ENCODE measurements at places on chromosomes 7 and 10. TPM values are rescaled to one million over a fixed set of nuclear protein-coding genes. Genes with fewer than 3 reads are reported as not detected.
A peak's percentile ranks its signal among the peaks of the same experiment; 100 is the strongest.

DNA sequence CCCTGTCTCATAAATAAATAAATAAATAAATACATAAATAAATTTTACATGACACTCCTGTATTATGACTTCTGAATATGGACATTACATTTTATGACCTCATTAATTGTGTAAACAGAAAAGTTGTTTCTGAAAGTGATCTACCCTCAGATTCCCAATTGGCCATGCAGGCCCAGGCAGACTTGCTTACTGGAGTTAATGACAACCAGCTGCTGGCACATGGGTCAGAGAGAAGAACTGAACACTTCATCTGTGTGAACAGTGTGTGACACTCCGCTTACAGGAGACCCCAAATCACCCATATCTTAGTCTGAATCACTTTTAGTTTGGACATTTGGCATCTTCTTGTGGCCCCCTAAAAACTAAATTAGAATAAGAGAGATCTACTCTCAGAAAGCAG lies 31.4 kb downstream of the PARP12 start:
- H3K27ac ChIP-seq = no peak overlapping the region
- peaks cover 57% of the 10 kb centered on the region for H3K36me3 ChIP-seq
- H3K4me3 ChIP-seq = no peak overlapping the region
- H3K4me1 ChIP-seq = peaks cover 17% of the 10 kb centered on the region

- peaks cover 18% of the 10 kb centered on the region for H3K4me1 ChIP-seq
- H3K4me3 ChIP-seq = no peak overlapping the region
- no peak overlapping the region for H3K27ac ChIP-seq
Observed at GRCh38 chr7:45114926-45115325, 3.4 kb upstream of the TBRG4 start.

DNA sequence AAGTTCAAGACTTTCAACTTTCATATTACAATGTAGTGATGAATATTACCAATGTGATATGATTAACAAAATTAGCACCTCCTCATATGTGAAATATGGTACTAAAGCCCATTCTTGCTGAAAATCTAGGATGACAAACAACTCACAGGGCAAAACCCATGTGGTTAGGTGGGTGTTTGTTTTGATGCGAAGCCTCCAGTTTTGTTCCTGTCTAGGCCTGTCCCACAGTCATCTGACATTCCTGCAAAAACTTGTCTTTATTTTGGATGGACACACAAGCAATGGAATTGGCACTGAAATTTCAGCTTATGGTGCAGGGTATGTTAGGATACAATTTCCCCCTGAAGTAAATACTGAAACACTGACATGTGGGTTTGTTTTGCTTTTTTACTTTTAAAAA lies 95.3 kb downstream of the PARD3 start:
- H3K4me1 ChIP-seq = no peaks in the 10 kb centered on the region
- no peak overlapping the region for H3K27ac ChIP-seq
- peaks cover 2% of the 10 kb centered on the region for H3K27me3 ChIP-seq
- no peak overlapping the region for H3K4me3 ChIP-seq

DNA sequence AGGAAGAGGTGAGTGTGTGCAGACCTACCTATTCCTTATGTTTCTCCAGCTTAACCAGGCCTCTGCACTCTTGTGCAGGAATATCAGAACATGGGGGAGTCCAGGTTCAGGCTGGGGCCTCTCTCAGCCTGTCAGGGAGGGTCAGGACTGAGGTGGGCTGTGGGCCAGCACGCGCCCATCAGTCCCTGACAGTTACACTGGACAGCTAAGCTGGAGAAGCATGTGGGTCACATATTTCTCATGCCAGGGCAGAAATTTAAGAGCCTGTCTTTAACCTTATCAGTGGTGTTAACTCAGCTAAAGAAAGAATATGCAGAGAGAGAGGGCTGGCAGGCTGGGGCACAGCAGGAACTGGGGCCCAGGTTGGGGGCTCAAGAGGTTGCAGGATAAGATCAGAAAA lies 8.7 kb upstream of the POLD2 start:
- no peak overlapping the region for H3K27ac ChIP-seq
- no peak overlapping the region for H3K4me3 ChIP-seq
- DNase-seq = no peak
- H3K4me1 ChIP-seq = no peaks in the 10 kb centered on the region

GRCh38 chr10:128230401-128230800 lies 104.2 kb upstream of the MKI67 start:
- H3K4me1 ChIP-seq = no peaks in the 10 kb centered on the region
- DNase-seq = no peak
- no peak overlapping the region for H3K27ac ChIP-seq

DNA sequence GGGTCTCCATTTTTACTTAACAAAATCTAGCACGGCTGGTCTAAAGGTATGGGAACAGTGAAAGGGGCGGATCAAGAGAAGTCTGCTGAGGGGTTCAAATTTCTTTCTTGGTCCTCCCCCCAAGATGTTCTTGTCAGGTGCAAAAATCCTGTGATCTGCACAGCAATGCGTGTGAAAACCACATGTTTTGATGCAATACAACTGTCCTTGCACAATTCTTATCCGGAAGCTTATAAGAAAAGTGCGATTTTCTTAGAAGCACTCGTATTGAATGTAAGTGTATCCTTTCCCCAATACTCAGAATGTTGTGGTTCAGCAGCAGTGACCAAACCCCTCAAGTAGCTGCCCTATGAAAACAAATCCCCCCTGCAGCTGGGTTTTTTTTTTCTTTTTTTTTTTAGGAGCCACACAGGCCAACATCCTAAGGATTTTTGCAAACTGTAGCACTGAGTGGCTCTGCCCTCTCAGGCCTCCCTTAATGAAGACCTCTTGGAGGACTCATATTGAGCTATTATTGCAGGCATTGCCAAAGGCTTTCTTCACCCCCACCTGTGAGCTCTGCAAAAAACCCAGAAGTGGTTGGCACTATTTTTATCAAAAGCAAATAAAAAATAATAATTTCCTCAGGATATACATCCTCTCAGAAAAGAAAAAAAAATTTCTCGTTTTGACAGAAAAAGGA lies 151.9 kb upstream of the ITGB1 start:
- H3K27me3 ChIP-seq = no peaks in the 10 kb centered on the region
- H3K27ac ChIP-seq = no peak overlapping the region
- H3K36me3 ChIP-seq = no peaks in the 10 kb centered on the region
- H3K4me3 ChIP-seq = no peak overlapping the region
- no peak for DNase-seq

DNA sequence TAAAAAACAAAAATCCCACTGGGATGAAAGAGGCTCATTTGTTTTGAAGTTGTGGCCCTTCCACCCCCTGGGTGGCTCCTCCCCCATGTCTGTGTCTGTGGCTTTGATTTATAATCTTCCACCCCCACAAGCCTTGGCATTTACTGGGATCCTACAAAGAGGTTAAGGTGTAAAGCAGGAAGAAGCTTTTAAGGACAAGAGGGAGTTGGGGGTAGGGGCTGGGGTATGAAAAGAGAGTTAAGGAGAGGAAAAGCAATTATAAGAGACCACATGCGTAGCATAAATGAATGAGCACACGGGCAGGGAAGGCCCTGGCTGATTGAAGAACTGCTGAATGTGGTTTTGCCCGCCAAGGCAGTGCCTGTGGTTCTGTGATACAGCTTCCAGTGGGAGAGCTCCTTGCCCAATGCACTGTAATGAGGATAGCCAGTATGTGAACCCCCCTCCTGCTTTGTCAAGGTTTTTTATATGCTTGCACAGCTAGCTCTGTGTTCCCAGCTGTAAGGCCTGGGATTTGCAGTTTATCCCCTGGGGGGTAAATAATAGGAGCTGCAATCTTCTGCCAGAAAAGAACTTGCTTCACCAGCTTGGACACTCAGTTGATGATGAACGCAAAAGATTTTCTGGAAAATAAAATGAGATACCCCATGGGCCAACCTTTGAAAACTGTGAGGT lies 34.7 kb upstream of the KMT2E start:
- no peaks in the 10 kb centered on the region for H3K27me3 ChIP-seq
- H3K36me3 ChIP-seq = peaks cover 18% of the 10 kb centered on the region
- no peak overlapping the region for H3K4me3 ChIP-seq
- peaks cover 74% of the 10 kb centered on the region for H3K4me1 ChIP-seq
- DNase-seq = no peak
- H3K27ac ChIP-seq = peak overlapping the region; percentile 23

- peak overlapping the region; percentile 67 for H3K27ac ChIP-seq
- peaks cover 1% of the 10 kb centered on the region for H3K36me3 ChIP-seq
- H3K4me3 ChIP-seq = no peak overlapping the region
- DNase-seq = no peak
- peaks cover 56% of the 10 kb centered on the region for H3K4me1 ChIP-seq
Observed at GRCh38 chr10:79146611-79147130, 77.9 kb downstream of the ZMIZ1 start.

GRCh38 chr7:153840861-153841260 lies 211.3 kb upstream of the DPP6 start:
- no peaks in the 10 kb centered on the region for H3K36me3 ChIP-seq
- no peaks in the 10 kb centered on the region for H3K27me3 ChIP-seq
- H3K4me1 ChIP-seq = no peaks in the 10 kb centered on the region

GRCh38 chr7:143243614-143244013 lies 19.6 kb upstream of the GSTK1 start:
- DNase-seq = no peak
- peaks cover 11% of the 10 kb centered on the region for H3K36me3 ChIP-seq
- H3K27me3 ChIP-seq = no peaks in the 10 kb centered on the region
- H3K4me1 ChIP-seq = peaks cover 81% of the 10 kb centered on the region

DNA sequence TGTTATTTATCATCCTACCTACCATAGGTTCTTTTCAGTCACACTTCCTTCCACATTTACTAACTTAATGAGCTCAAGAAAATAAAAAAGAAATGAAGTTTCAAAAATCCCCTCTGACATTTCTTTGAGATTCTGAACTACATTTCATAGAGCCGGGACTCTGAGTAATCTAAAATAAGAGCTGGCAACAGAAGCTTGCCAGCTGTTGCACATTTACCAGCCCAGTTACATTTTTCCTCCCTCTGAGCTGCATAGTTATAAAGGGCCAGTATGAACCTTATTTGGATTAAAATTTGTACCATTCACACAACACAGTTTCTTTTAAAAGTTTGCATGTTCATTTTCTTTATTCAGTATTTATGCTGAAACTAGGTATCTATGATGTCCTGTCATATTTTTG lies 119.5 kb upstream of the CAV2 start:
- peaks cover 6% of the 10 kb centered on the region for H3K27me3 ChIP-seq
- DNase-seq = no peak
- no peak overlapping the region for H3K4me3 ChIP-seq
- no peaks in the 10 kb centered on the region for H3K36me3 ChIP-seq
- H3K4me1 ChIP-seq = no peaks in the 10 kb centered on the region

- H3K4me3 ChIP-seq = no peak overlapping the region
- H3K4me1 ChIP-seq = peaks cover 15% of the 10 kb centered on the region
- no peak for DNase-seq
- H3K36me3 ChIP-seq = no peaks in the 10 kb centered on the region
- H3K27ac ChIP-seq = peak overlapping the region; percentile 24
Observed at GRCh38 chr10:95963991-95964389, 56.2 kb downstream of the CC2D2B start.

GRCh38 chr7:123916240-123916724 lies 8.8 kb upstream of the SPAM1 start:
- no peaks in the 10 kb centered on the region for H3K36me3 ChIP-seq
- no peaks in the 10 kb centered on the region for H3K4me1 ChIP-seq
- peaks cover 2% of the 10 kb centered on the region for H3K27me3 ChIP-seq
- H3K27ac ChIP-seq = no peak overlapping the region

- H3K4me1 ChIP-seq = no peaks in the 10 kb centered on the region
- no peak overlapping the region for H3K27ac ChIP-seq
- H3K27me3 ChIP-seq = no peaks in the 10 kb centered on the region
- DNase-seq = no peak
- H3K36me3 ChIP-seq = no peaks in the 10 kb centered on the region
Observed at GRCh38 chr10:131556061-131556896, 244.8 kb upstream of the TCERG1L start.

DNA sequence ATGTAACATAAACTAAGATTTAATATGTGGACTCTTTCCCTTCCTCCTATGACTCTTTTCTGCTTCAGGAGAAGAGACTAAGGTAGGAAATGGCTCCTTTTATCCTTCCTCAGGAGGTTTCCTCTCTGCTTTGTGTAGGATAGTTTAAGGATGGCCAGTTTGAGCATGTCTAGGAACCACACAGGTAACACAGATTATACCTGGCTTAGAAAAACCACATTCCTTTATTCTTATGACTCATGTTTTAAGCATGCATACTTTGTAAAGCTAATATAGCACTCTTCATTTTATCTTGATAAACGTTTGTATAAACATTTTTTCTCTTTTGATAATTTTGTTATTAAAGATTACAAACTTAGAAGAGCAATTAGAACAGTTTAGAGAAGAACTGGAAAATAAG lies 57.8 kb downstream of the CYP51A1 start:
- DNase-seq = no peak
- peaks cover 19% of the 10 kb centered on the region for H3K36me3 ChIP-seq
- no peaks in the 10 kb centered on the region for H3K4me1 ChIP-seq
- no peak overlapping the region for H3K27ac ChIP-seq
- H3K4me3 ChIP-seq = no peak overlapping the region

- H3K27ac ChIP-seq = no peak overlapping the region
- no peaks in the 10 kb centered on the region for H3K4me1 ChIP-seq
- no peak overlapping the region for H3K4me3 ChIP-seq
- no peaks in the 10 kb centered on the region for H3K27me3 ChIP-seq
- no peaks in the 10 kb centered on the region for H3K36me3 ChIP-seq
- no peak for DNase-seq
Observed at GRCh38 chr7:13639396-13639795, 350.1 kb downstream of the ETV1 start.

DNA sequence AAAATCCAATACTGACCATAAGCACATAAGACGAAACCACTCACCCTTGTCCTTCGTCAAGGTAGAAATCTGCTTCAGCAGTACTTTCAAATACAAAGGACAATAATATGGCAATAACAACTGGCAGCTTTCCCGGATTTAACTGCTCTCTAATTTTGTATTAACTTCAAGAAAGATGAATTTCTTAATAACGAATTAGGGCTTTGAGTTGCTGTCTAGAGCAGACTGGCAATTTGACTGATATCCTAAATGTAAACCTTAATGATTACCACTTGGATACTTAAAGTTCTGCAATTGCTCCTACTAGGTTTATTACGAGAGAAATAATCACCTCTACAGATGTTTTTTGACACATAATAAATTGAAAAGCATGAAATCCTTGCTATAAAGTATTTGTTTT lies 418.7 kb downstream of the MAGI2 start:
- no peaks in the 10 kb centered on the region for H3K36me3 ChIP-seq
- H3K27ac ChIP-seq = no peak overlapping the region
- H3K4me1 ChIP-seq = no peaks in the 10 kb centered on the region
- H3K27me3 ChIP-seq = no peaks in the 10 kb centered on the region
- H3K4me3 ChIP-seq = no peak overlapping the region
- DNase-seq = no peak

GRCh38 chr7:66950311-66950710 lies 29.3 kb downstream of the TMEM248 start:
- H3K36me3 ChIP-seq = peaks cover 33% of the 10 kb centered on the region
- no peak for DNase-seq
- no peak overlapping the region for H3K4me3 ChIP-seq
- H3K27me3 ChIP-seq = no peaks in the 10 kb centered on the region
- H3K4me1 ChIP-seq = no peaks in the 10 kb centered on the region

Gene OR2A12
- total RNA-seq = not detected

Gene INSYN2A
- total RNA-seq = not detected

Gene CYP17A1
- total RNA-seq = not detected

Gene AQP1
- total RNA-seq = 0.13 TPM

Gene OR9A2
- total RNA-seq = not detected
